ENCODE measurements at places on chromosomes 1 and 21. TPM values are rescaled to one million over a fixed set of nuclear protein-coding genes. Genes with fewer than 3 reads are reported as not detected.

Gene PRAMEF6
- not detected for polyA plus RNA-seq

GRCh38 chr1:45002650-45003645 is 8.2 kb downstream of the HECTD3 start:
- no peak for DNase-seq

GRCh38 chr1:168287237-168287664 is 6.6 kb downstream of the TBX19 start:
- no peak for DNase-seq

DNA sequence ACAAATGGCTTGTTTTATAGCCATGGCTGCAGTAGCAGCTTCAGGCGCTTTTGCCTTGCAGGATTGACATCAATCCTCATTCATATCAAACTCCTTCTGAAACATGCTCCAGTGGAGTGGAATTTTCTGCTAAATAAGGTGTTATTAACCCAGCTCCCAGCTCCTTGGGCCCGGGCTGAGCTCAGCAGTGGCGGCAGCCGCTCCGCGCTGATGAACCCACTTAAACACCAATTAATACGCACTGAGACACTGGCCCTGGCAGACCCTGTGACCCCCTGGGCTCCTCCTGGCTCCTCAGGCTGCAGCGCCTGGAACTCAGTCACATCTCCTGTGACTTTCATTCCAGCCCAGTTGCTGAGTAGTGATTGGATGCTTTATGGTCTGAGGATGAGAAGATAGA is 137.4 kb upstream of the GRIK3 start:
- no peak for DNase-seq

Gene SFN
- 4,130 TPM for polyA plus RNA-seq

DNA sequence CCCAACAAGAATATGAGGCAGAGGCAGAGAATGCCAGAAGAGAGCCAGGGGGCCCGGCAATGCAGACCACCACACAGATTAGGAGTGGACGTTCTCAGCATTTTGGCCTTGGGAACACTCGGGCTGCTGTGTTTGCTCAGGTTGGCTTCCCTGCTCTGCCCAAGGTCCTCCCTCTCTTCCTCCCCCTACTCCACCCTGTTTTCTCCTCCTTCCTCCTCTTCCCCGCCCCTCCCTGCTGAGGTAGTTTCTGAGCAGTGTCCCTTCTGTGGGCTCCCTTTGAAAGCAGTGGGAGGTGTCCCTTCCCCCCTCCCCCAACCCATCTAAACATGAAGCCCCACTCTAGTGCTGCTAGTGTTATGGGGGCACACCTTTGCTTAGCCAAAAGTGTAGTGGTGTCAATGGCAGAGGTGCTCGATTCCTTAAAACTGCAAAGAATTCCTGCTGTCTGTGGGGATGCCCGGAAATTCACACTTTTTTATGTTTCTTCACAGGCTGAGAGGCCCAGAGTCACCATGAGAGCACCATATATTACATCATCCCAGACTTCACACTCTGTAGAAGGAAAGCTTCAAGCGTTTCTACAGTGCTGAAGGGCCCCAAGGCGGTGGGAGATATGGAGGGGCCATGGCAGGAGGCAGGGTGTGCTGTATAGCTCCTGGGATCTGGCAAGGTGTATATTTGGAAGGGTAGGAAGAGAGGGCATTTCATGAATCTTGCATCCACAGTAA is at the start of gene HHIPL2:
HHIPL2 (minus strand) TSS at position 161 of the 728 bp plus-strand sequence; CDS start at position 101, 60 bp downstream.
- no peak for DNase-seq

GRCh38 chr1:94560333-94560732 is 18.8 kb upstream of the F3 start:
- DNase-seq: no peak

Gene NEK2
- polyA plus RNA-seq: 16.1 TPM

DNA sequence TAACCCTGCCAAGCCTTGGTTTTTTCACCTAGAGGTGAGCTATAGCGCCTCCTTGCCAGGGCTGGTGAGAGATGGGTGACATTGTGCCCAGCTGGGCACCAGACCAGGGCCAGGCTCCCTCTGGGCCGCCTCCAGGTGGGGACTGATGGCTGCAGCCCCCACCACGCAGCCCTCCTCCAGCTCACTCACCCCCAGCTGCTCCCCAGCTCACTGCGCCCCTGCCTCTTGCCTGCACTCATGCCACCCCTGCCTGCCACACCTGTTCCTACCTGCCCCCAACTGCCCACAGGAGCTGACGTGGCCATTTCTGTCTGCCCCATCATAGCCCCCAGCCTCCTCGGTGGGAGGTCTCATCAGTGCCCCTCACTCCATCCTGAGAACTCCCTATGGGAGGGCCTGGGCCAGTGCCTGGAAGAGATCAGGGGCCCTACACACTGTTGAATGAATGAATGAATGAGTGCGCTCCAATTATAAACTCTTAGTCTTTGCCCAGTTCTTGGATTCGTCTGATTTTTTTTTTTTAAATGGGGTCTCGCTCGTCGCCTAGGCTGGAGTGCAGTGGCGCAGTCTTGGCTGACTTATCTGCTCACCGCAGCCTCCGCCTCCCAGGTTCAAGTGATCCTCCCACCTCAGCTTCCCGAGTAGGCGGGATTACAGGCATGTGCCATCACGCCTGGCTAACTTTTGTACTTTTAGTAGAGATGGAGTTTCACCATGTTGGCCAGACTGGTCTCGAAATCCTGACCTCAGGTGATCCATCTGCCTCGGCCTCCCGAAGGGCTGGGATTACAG is 26.4 kb upstream of the VPS13D start:
- DNase-seq: peak; percentile 28

All from foreskin keratinocyte (primary cell).